ENCODE measurements at places on chromosomes 6 and 20.

DNA sequence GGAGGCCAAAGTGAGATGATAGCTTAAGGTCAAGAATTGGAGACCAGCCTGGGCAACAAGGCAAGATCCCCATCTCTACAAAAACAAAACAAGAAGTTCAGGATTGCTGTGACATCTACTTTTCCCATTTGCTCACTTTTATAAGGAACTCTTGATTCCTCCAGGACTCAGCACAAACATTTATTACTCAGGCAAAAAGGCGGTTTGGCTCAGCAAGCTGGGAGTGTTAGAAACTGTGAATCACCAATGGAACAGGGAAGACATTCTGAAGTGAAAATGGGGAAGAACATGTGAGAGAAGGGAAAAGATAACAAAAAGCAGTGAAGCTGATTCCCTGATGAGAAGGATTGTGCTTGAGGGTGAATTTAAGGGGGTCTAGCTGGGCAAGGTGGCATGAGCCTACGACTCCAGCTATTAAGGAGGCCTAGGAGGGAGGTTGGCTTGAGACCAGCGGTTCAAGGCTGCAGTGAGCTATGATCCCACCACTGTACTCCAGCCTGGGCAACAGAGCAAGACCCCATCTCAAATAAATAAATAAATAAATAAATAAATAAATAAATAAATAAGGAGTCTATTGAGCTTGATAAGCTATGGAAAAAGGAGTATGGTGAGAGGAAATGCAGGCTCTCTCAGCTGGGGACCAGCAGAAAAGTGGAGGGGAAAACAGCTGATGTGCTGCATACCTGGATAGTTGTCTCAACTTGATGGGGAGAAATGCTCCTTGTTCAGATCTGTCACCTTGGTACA lies 65.4 kb upstream of the HDDC2 start:
- DNase-seq: no peak

DNA sequence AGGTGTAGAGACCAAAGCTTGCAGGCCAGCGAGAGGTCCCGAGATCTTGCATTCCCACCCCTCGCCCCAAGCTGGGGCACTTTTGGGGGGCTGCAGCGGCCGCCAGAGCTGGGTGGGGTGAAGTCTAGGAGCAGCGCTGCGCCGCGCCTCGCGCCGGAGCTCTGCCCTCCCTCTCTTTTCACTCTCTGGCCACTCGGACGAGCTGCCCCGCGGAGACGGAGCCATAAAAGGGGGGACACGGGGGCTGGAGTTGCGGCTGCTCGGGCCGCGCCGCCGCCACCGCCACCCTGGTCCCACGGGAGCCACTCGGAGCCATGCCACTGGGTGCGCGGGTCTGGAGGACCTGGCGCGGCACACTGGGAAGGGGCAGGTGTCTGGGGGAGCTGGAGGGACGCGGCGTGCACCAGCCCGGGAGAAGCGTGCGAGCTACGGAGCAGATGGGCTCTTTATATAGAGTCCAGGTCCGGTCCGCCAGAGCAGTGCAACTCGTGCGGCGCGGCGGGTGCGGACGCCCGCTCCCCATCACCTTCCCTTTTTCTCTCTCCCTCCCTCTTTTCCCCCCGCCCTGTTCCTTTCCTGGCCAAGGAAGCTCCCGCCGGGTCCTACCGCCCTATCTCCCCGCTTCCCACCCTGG lies 687 bp upstream of the HTR1B start:
- no peak for DNase-seq

DNA sequence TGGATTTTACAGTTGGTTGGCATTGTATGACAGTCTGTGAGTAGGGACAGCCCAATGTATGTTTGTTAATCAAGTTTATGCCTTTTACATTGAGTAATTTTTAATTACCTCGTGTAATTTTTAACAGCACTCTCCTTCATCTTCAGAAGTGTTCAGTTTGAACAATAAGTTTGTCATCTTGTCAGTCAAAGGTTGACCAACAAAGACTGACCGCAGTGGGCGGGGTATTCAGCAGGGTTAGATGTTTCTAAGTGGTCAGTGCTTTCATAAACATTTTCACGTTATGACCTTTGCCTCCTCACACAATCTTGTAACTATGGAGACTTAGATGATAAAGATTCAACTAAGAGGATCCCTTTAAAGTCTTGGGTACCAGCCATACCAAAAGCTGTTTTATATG lies 40.8 kb downstream of the GFRA4 start:
- DNase-seq: no peak

DNA sequence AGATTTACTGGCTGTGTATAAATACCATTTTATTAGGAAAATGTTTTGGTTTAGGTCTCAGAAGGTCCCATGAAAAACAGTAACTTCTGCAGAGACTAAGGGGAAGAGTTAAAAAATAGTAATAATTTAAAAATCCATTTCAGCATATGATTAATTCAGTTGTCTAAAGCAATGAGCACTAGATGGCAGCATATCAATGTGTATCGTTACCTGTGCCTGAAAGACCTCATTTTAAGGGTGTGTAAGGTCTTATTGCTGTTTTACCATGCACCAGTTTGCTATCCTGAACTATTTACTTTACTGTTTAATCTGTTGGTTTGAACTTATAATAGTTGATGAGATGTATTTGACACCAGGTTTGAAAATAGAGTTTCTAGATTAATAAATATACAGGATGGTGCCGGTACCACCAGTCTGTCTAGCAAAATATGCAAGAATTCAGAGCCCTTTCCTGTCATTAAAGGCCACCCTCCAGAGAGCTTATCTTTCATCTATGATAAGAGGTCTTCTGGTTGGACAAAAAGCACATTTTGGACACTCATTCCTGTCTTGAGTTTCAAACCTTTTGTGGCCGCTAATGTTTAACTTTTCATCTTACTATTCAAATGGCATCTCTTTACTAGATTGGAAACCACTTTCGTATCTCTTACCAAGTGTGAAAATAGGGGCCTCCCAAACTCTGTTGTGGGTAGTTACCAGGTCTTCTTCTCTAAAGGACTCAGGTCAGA lies 8.9 kb upstream of the AHI1 start:
- DNase-seq: no peak

GRCh38 chr20:1973601-1974440 lies 20.0 kb downstream of the PDYN start:
- DNase-seq: no peak

- no peak for DNase-seq
Measured at GRCh38 chr6:138415125-138415524, 11.1 kb downstream of the HEBP2 start.

GRCh38 chr6:107657755-107658461 lies 166.2 kb downstream of the SCML4 start:
- peak; percentile 12 for DNase-seq

- DNase-seq: no peak
Measured at GRCh38 chr20:6558341-6558740, 209.1 kb upstream of the BMP2 start.

DNA sequence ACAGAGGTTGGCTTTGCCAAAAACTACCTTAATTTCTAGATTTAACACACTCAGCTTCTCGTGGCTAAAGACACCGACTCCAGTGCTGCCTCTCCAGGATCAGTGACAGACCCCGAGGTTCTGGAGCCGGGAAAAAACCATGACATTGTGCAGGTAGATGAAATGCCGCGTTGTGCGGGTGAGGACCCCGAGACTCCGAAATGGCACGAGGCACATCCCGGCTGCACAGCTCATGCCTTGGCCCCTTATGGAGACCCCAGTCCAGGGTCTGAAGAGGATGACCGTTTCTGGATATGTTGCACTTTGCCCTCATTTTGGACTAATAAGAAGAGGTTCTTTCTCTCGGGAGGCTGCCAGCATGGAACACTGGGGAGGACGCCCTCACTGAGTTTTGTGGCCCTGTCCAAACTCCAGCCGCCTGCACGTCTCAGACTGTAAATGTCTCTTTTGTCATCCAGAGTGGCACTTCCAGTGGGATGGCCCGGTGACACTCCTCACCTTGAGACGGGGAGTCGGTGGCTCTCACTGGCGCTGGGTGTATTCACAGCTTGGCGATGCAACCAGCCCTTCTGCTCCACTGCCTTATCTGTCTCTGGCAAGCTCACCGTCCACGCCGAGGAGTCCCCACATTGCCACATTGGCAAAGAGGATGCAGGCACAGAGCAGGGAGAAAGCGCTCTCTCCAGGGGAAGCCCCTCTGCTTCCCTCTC lies 245.2 kb downstream of the SMOC2 start:
- no peak for DNase-seq

DNA sequence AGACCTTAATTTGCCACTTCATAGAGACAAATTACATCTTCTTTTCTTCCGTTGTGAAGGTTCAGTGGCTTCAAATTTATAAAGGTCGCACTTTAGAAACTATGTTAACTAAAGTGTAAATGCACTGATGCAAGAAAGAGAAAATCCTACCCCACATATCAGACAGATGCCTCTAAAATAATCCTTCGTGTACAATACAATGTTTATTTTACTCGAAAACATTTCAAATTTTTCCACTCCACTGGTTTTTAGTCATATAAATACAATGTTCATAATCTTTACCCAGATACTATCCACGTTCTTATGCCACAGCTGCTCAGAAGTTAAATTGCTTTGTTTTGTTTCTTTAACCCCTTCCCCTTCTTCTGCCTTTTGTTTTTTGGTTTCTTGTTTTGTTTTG lies 140.3 kb upstream of the LAMP5 start:
- no peak for DNase-seq

- DNase-seq: no peak
Measured at GRCh38 chr6:69771158-69771906, 25.5 kb downstream of the LMBRD1 start.

GRCh38 chr20:46135856-46136633 lies 17.9 kb downstream of the CD40 start:
- no peak for DNase-seq

GRCh38 chr20:45959956-45960630 lies 11.9 kb downstream of the ZNF335 start:
- DNase-seq: peak; percentile 11

Measured in NCI-H2107 (cell line).